GM12892 (cell line): ENCODE measurements at places on chromosomes 11 and 22.

- no peak for DNase-seq
These were observed 37.3 kb downstream of the C11orf58 start for GRCh38 chr11:16775614-16776283.

DNA sequence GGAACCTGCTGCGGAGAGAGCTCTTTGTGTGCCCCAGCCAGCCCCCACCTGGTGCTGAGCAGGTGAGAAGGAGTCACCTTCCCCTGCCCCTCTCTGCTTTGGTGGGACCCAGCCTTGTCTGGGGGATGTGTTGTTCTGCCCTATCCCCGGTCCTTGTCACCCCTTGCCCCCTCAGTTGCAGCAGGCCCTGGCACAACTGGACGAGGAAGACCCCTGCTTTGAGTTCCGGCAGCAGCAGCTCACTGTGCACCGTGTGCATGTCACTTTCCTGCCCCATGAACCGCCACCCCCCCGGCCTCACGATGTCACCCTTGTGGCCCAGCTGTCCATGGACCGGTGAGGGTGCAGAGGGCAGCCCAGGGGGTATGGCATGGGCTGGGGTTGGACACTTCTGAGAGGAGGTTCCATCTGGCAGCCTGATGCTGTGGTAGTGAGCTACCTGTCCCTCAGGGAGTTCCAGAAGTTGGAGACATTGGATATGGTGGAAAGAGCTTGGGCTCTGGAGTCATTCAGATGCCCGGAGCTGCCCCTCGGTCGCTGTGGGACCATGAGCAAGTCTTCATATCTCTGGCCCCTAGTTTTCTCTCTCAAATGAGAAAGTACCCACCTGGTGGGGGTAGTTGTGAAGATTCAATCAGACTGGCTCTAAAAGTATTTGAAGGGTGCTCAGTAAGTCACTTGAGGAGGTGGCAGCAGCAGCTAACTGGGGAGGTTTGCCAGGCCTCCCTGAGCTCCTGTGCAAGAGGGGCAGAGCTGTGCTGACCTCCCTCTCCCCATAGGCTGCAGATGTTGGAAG, 4.3 kb downstream of the LARGE2 start:
- no peak for DNase-seq

DNA sequence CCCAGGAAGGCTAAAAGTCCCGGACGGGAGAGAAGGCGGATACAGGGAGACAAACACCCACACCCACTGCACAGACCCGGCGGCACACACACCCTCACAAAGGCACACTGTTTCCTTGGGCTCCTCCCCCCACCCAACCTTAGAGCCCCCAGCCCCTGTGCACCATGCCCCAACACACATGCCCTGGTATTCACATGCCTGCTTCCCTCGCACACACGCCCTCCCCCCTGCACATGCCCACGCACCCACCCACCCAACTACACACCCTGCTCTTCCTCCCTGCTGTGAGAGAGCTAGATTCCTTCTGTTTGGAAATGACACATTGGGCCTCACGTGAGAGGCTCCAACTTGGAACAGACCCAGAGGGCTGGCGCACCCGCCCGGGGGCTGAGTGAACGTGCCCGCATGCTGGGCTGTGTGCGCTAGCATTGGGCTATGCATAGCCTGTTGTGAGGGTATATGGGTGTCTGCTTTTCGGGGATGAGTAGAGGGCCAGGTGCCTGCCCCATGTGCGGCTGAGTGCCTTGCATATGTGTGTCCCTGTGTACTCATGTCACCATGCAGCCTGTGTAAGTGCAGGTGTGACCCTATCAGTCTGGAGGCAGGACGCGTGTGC, 518 bp upstream of the CHRM1 start:
- no peak for DNase-seq

DNA sequence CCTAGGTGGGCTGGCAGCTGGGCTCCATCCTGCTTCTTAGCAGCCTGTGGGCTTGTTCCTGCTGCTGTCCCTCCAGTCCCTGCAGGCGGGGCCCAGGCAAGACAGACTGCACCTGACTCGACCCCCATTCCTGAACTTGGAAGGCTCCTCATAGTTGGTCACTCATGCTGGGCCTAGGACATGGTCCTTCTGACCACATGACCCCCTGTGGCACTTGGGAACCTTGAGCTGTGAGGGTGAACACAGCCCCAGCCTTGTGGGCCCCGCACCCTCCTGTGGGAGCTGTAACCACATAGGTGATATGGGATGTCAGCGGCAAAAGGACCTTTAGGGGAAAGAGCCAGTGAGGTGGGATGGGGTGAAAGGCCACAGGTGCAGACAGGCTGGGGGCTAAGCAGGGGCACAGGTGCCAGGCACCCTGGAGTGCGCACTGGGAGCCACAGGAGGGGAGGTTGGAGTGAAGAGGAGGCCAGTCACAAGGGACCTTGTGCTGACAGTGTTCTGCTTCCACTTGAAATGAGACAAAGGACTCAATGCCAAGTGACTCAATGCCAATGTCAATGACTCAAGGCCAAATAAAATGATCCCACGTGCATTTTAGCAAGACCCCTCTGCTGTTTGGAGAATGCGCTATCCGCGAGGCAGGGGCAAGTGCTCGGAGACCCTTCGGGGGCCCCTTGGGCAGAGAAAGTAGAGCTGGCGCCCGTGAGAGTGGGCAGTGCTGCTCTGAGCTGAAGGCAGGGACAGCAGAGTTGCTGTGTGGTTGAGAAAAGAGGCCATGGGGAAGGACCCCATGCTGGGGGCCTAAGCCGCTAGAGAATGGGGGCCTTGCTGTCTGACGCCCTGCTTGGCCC, 90.7 kb downstream of the MORC2 start:
- no peak for DNase-seq

DNA sequence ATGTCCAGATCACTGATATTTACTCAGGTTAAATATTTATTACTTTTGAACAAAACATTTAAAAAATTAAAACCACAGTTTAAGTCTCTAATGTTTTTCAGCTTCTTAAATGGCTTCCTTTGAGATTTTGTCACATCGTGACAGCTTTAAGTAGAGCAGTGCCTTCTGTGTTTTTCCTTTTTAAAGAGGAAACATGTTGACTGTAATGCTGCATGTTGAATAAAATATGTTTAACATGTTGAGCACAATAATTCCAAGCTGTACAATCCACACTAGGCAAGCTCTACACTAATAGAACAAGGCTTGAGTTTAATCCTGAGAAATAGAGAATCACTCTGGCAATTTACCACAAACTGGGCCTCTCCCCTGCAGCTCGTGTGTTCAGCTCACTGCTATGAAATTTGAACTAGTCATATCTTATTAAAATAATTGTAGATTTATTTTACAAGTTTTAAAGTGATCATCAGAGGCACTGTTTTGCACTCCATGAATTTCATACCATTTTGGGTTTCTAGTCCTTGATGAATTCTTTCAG, 368.3 kb downstream of the SOX6 start:
- DNase-seq: no peak

- no peak for DNase-seq
These were observed 32.6 kb downstream of the KIAA0930 start for GRCh38 chr22:45207981-45208664.

DNA sequence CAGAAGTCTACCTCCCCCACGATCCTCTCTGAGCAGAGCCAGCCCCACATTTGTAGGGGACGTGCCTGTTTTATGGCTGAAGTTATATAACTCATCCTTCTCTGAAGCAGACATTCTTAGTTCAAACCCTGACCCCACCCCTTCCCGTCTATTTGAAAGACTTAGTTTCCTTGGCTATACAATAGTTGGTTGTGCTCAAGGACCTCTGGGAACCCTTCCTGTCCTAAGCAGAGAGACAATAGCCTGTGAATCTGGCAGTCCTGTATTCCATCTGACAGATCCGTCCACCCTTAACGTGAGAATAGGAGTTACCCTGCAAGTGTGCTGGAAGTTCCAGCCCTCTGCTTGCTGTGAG, 75.2 kb downstream of the MN1 start:
- DNase-seq: no peak

GRCh38 chr22:31496007-31496734, at the start of gene SFI1:
Gene SFI1, plus strand, starts transcription at chr22:31496536. Its CDS starts 11,749 bp downstream, at chr22:31508285.
- peak; percentile 80 for DNase-seq

DNA sequence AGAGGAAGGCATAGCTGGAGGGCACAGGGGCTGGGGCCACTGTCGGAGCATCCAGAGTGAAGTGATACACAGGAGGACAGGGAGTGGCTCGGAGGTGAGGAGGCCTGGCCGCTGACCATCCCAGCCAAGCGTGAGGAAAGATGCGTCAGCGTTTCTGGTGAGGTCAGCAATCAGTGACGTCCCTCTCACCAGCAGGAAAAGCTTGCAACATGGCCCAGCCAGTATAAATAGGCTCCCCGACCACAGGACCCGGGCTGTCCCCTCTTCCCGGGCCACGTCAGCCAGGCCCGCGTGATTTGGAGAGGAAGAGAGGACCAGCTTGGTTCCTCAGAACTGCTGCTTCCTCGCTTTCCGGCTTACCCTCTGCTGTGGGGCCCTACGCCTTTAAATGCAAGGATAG, 4.2 kb upstream of the OSM start:
- no peak for DNase-seq

DNA sequence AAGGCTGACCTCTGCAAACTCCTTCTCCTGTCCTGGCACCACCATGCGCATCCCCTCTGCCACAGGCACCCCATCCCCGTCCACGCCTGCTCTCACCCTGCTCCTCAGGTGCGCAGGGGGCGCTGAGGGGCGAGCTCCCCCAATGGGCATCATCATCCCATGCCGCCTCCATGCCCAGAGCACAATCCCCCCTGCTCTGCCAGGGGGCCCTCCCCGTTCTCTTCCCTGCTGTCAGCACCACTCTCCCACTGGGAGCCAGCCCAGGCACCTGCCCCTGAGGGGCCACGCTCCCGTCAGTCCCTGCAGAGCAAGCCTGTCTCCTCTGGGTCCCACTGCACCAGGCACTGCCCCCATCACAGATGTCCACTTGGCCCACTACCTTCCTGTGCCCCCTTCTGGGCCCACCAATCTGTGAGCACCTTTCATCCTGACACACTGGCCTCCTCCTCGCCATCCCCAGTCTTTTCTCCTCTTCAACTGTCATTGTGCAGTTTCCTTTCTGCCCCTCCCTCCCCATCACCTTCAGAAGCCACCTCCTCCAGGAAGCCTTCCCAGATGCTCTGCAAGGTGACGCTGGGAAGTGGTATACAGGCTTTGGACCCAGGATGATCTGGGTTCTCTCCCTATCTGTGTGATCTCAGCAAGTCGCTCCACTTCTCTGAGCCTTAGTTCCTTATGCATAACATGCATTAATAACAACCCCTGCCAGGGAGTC, 62.6 kb downstream of the CYTH4 start:
- no peak for DNase-seq

- no peak for DNase-seq
These were observed at the start of gene MIOX for GRCh38 chr22:50486561-50487289. Gene MIOX, plus strand, starts transcription at chr22:50486859. Its CDS starts 39 bp downstream, at chr22:50486898.

GRCh38 chr11:122177238-122177637, 61.2 kb upstream of the BLID start:
- DNase-seq: no peak

DNA sequence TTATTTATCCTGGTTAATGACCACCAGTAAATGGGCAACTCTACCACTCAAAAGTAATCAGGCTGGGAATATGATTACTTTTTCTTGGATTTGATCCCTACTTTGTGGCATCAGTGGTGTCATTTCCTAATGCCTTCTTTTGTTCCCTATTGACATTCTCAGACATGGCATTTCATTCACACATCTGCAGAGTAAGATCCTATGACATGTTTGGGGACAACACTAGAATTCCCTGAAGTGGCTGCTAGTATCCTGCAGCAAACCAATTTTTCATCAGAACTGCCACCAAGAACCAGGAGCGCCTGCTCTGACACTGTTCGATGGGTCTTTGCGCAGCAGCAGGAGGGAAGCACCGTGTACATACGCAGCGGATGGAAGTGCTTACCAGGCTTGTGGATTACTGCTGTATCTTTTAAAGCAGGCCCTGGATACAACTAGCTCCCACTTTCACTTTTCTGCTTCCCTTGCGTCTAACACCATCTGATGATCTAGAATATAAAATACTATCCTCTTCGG, 97.7 kb downstream of the LARGE2 start:
- DNase-seq: no peak

DNA sequence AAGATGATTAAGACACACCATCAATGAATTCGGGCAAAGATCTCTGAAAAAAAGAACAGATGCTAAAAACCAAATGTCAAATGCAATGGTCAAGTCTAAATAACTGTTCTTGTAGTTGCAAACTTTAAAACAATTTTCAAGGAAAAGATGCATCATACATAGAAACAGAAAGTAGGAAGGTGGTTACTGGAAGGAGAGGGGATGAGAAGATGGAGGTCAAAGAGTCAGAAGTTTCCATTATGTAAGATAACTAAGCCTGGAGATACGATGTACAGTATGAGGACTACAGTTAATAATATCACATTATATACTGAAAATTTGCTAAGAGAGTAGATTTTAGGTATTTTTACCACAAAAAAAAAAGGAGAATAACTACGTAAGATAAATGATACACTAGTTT, 27.1 kb downstream of the CWF19L2 start:
- DNase-seq: no peak

GRCh38 chr11:71309611-71310010, 57.2 kb upstream of the SHANK2 start:
- no peak for DNase-seq

GRCh38 chr11:73139476-73140198, 2.5 kb downstream of the FCHSD2 start:
- DNase-seq: no peak

GRCh38 chr22:21758091-21758864, 22.7 kb upstream of the YPEL1 start:
- DNase-seq: no peak

GRCh38 chr11:69152733-69153421, 2.9 kb upstream of the SMIM38 start:
- DNase-seq: no peak

DNA sequence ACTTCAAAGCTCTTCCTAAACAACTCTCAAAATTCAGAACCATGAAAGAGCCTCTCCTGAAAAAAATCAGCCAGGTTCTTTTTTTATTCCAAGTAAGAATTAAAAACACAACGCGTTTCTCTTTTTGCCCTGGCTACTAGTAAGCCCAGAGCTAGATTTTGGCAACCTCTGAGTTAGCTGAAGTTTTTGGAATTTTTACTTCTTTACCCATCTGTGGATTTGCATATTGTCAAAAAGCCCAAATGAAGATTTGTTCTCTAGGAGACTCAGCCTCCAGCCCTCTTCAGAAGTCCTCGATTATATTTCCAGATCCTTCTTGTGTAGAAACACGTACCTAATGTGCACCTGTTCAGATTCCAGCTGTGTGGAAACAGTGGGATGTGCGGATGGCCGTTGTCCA, 517.9 kb downstream of the TBC1D22A start:
- no peak for DNase-seq

DNA sequence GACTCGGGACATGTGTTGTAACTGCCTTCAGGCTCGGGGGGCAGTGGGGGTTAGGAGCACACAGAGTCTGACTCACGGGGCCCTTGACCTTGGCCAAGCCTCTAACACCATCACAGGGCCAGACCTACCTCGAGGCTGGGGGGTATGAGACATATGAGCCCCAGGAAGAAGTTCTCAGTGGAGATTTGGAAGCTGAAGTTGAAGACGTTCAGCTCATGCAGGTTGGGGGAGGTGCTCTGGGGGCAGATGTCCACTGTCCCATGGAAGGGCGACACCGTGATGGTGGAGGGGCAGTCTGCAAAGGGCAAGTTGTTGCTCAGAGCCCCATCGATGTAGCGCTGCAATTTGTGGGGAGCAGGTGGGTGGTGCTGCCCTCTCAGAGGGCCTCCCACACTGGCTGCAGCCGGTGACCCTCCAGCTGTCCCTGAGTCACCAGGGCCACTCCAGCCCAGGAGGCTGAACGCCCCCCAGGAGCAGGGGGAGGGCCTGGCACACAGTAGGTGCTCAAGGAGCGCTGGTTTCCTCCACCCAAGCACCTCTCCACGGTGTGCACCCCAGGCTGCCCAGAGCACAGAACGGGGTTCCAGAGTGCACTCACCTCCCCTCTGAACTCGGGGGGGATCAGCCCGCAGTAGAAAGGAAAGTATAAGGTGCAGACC, 2.5 kb downstream of the PNPLA5 start:
- DNase-seq: no peak

GRCh38 chr11:1370186-1371025, 19.3 kb upstream of the BRSK2 start:
- no peak for DNase-seq
